ENCODE measurements at places on chromosomes 13 and 19.

DNA sequence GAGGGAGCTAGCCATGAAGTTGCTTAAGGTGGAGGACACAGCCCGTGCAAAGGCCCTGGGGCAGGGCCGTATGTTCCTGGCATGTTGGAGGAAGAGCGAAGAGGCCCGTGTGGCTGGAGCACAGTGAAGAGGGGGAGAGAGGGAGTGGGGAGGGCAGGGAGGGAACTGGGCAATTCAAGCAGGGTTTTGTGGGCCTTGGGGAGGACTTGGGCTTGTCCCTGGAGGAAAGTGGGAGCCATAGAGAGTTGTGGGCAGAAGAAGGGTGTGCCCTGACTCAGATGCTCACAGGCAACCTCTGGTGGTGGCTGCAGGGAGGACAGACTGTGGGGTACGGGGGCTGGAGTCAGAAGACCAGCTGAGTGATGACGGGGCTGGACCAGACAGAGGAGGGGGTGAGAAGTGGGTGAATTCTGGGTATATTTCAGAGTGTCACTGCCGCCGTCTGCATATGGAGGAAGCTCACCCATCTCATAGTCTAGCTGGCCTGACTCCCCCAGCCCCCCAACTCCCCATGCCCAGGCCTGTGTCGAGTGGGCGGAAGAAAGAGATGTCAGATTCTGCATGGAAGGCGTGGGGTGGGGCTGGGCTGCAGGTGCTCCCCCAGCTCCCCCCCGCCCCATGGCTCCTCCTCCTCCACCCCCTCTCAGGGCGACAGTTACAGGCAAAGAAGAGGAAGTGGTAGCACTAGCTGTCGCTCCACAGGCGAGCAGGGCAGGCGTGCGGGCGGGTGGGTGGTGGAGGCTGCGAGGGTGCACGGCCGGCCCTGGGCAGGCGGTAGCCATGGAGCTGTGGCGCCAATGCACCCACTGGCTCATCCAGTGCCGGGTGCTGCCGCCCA lies at the start of gene VAV1:
TSS of gene VAV1 (plus strand) at position 681 of the 838 bp plus-strand sequence. CDS start at position 781, 100 bp downstream.
- DNase-seq = peak; percentile 83

DNA sequence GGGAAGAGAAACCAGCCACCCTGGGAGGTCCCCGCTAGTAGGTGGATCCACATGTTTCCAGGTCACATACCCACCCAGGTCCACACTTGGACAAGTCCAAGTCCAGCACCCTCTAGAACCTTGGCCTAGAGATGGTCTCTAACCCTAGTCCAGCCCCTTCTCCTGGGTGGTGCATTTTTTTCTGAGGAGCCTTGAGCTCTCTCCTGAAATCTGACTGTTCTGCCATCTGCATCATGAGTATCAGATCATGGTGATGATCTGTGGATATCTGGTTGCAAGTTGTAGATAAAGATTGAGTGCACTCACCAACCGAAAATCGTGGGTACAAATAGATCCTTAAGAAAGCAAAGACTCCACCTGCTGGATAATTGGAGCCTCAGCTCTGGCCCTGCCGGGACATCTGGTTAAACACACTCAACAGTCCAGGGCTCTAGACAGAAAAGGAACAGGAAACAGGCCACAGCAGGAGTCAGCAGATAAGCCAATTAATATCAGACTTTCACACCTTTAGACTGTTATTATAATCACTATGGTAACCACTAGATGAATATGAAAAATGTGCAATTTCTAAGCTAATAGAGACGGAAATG lies 41.1 kb downstream of the GPR12 start:
- no peak for DNase-seq

DNA sequence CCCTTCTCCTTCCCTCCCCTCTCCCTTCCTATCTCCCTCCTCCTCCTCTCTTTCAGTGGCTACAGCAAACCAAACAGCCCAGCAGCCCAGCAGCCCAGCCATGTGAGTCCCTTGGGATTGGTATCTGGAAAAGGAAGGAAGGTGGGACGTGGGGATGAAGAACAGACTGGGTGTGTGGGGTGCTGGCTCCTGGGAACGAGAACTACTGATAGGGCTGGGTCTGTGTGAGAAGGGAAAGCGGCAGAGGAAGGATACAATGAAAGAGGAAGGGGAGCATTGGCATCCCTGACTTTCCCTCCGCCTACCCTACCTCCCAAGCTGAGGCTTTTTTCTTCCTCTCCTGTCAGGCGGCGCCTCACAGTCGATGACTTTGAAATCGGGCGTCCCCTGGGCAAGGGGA lies 863 bp downstream of the AURKC start:
- DNase-seq = no peak

- DNase-seq = no peak
Observed at GRCh38 chr19:57271280-57271679, 9.0 kb upstream of the ZNF460 start.

GRCh38 chr19:5719274-5719960 lies 529 bp downstream of the LONP1 start:
- no peak for DNase-seq

GRCh38 chr13:107217251-107217650 lies 649.3 kb upstream of the ARGLU1 start:
- DNase-seq = no peak

GRCh38 chr13:20475927-20476691 lies 49.5 kb downstream of the CRYL1 start:
- no peak for DNase-seq

DNA sequence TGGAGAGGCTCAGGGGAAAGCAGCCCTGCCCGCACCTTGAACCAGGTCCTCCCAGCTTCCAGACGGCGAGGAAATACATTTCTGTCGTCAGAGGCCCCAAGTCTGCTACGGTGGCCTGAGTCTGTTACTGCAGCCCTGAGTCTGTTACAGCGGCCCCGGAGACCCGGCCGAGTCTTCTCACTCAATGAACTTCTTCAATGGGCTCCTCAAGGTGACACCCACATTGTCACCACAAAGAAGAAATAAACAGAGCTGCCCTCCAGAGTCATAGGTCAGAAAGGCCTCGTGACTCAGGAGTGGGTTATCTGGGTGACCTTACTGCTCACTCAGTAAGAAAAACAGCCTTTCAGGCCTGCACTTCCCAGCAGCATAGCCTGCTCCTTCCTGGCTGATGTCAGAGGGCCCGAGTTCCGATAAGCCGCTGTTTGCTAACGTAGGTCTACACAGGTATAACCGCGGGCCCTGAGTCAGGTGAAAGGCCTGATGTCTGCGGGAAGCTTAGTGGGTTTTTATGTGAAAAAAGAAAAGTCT lies 66.9 kb upstream of the TM9SF2 start:
- DNase-seq = no peak

GRCh38 chr13:74110053-74110452 lies 24.2 kb downstream of the KLF12 start:
- DNase-seq = no peak

DNA sequence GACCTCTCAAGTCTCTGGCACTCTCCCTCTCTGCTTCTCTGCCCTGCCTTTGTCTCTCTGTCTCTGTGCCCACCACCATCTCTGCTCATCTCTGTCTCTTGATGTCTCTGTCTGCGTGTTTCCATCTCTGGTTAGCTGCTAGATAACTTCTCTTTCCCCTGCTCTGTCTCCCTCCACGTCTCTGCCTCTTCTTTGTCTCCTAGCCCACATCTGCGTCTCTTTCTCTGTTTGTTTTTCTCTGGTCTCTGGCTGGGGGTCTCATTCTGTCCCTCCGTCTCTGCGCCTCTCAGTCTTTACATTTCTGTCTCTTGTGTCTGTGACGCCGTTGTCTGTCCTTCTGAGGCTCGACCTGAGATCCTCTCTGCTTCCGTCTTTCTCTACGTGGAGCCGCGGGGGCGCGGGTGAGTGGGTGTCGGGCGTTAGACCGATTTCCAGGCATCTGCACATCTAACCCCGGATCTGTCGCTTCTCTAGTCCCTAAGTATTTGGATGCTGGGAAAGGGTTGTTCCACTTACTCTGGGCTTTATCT lies 386 bp downstream of the GIPR start:
- DNase-seq = no peak

- no peak for DNase-seq
Observed at GRCh38 chr13:59970847-59971246, 192.9 kb downstream of the DIAPH3 start.

- no peak for DNase-seq
Observed at GRCh38 chr13:43014162-43014561, 9.2 kb upstream of the DNAJC15 start.

DNA sequence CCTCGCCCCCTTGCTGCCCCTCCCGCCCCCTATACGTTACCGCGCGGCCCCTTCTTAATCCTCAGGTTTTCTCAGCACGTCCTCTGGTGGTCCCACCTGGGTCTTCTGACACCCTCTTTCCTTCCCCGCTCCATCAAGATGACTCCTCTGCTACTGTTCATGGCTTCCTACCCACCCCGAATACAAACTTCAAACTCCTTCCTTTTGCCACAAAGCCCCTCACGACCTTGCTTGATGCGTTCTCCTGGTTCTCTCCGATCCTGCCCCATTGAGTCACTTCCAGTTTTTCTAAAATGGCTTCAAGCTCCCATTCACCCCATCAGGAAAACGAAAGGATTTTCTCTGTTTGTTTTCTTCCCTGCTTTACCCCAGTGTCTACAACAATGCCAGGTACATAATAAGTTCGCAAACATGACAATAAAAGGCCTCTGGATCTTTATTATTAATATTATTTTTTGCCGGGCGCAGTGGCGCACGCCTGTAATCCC lies 734 bp upstream of the SERTAD3 start:
- DNase-seq = no peak

GRCh38 chr13:33931397-33932311 lies 113.7 kb downstream of the RFC3 start:
- DNase-seq = no peak

- DNase-seq = no peak
Observed at GRCh38 chr19:46198756-46199155, 30.8 kb upstream of the IGFL1 start.

- DNase-seq = no peak
Observed at GRCh38 chr13:76148926-76149325, 512.8 kb downstream of the LMO7 start.

GRCh38 chr19:55795021-55795420 lies 26.1 kb downstream of the RFPL4AL1 start:
- DNase-seq = no peak

DNA sequence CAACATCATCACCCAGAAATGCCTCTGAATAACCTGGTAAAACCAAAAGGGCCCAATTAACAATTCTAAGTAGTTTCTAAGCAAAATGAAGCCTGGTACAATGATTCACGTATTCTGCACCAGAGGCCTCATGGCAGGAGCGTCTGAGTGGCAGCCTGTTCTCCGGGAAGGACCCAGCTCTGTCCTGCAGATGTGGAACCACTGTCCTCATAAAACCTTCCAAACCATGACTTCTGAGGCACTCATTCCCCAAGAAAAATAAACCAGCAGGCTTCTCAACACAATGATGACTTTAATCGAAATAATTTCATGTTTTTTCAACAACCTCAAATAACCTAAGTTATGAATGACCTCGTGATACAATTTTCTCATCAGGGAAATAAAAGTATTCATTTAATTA lies 89.9 kb downstream of the STK24 start:
- no peak for DNase-seq

DNA sequence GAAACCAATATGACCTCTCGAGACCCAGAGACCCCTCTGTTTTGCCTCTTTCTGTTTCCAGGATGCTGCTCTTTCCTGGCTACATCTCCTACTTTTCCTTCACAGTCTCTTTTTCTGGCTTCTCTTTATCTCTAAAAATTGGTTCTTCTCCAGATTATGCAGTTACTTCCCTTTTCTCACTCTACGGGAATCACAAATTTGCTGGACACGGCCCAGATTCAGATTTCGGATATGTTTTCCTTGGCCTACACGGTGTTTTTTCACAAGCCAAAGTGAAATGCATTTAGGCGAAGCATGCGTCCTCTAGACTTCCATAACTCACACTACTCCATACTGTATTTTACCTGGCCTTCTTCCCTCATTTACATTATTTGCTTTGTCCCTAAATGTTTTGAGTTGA lies 214.7 kb upstream of the MIR17HG start:
- DNase-seq = peak; percentile 49

DNA sequence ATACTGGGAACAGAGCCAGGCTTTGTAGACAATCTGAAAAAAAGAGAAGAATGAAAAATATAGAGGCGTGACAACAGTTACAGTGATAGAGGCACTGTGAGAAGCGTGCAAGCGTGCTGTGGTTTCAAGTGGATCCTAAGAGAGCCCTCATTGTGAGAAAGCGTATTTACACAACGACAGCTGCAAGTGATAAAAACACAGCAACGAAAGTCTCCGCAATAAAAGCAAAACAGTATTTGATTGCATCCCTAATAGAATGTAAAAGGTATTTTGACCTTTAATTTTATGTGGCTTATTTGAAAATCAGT lies 642.7 kb upstream of the ARGLU1 start:
- no peak for DNase-seq
